ENCODE measurements at places on chromosomes 16 and 17.

- DNase-seq, result no peak
Observed at GRCh38 chr17:77242118-77242851, 101.5 kb downstream of the SEC14L1 start.

- DNase-seq, result no peak
Observed at GRCh38 chr17:39659279-39660010, 5.7 kb upstream of the TCAP start.

GRCh38 chr16:48386559-48387312 lies 1.5 kb upstream of the SIAH1 start:
- no peak for DNase-seq

- DNase-seq, result no peak
Observed at GRCh38 chr16:85754413-85754812, 3.5 kb upstream of the C16orf74 start.

DNA sequence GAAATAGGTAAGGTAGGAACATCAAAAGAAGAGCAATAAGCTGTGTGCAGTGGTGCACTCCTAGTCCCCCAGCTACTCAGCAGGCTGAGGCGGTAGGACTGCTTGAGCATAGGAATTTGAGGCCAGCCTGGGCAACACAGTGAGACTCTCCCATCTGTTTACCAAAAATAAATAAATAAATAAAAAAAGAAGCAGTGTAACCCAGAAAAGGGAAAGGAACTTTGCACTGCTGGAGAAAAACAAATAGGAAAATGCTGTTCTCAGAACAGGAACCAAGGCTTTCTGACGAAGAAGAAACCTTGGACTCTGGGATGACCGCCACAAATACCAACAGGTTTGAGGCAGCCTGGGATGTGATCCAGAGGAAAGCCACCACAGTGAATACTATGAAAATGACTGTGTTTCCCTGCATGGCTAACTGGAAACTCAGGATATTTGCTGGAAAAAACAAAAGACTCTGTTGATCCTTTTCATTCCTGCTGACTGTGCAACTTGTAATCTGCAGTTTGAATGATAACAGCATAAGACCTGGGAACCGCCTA lies 41.2 kb downstream of the TTC19 start:
- DNase-seq, result no peak

GRCh38 chr16:80973991-80974390 lies 32.7 kb downstream of the CMC2 start:
- no peak for DNase-seq

- DNase-seq, result no peak
Observed at GRCh38 chr16:2244926-2245795, 6.2 kb downstream of the ECI1 start.

DNA sequence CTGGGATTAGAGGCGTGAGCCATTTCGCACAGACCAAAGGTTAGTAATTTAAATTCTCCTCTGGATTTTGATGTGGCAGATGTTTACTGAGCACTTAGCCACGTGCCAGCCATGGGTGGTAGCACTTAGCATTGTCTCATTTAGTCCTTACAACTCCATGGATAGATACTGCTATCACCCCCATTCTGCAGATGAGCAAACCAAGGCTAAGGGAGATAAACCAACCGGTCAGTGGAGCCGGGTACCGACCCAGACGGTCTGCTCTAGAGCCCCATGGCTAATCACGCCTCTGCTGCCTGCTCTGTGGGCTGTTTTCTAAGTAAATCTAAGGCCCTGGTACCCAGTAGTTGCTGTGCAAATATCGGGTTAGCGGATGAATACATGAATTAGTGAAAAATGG lies 12.6 kb upstream of the ADGRG1 start:
- no peak for DNase-seq

GRCh38 chr17:43907998-43908721 lies 824 bp upstream of the MPP2 start:
- peak; percentile 43 for DNase-seq

DNA sequence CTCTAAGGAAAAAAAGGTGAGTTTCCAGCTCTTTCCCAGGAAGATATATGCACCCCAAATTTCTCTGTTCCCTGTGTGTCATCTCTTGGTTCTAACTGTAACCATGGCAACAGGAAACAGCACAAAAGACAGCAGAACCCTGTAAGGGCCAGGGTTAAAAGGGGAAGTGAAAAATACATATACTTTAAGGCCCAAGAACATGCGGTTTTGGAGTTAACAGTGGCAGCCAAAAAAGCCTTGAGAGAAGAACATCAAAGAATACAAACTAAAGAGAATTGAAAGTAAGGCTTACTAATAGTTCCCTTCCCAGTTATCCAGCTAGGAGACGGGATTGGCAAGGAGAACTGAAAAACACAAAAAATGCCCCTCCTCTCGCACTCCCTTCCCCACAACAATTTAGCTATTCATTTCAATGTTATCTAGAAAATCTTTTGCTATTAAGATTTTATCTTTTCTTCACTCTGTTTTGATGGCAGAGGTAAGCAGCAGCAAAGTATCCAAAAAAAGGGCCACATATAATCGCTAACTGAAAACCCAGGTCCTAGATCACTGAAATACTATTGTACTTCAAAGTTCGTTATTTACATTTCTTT lies 1.5 kb downstream of the SPOP start:
- peak; percentile 23 for DNase-seq

GRCh38 chr16:20799599-20799998 lies 6.7 kb downstream of the ERI2 start:
- DNase-seq, result no peak

GRCh38 chr17:55751720-55752250 lies 934 bp downstream of the PCTP start:
- DNase-seq, result no peak

DNA sequence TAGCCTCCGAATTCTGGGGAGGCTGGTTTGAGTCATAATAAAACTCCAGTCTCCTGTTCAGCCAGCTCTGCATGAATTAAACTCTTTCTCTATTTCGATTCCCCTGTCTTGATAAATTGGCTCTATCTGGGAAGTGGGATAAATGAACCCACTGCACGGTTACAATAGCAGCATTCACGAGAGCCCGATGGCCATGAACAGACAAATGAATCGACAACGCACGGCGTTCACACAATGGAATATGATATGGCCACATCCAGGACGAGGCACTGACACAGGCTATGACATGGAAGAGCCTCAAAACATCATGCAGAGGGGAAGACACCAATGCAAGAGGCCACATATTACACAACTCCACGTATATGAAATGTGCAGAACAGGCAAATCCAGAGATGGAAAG lies 5.6 kb upstream of the CARD14 start:
- no peak for DNase-seq

DNA sequence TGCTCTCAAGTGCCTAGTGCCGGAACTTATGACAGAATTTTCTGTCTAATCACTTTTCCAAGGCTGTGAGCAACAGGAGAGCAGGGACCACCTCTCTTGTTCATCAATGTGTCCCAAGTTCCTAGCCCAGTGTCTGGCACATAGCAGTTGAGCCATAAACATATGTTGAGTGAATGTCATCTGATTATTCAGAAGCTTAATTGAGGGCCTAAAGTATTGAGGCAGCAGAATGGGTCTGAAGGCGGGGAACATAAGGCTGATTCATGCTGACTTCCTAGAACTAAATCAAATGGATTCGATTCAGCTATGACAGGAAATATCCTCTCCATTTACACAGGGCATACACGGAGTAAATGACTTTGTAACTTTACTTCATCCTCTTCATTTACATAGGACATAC lies 438.0 kb upstream of the ZFHX3 start:
- DNase-seq, result no peak

DNA sequence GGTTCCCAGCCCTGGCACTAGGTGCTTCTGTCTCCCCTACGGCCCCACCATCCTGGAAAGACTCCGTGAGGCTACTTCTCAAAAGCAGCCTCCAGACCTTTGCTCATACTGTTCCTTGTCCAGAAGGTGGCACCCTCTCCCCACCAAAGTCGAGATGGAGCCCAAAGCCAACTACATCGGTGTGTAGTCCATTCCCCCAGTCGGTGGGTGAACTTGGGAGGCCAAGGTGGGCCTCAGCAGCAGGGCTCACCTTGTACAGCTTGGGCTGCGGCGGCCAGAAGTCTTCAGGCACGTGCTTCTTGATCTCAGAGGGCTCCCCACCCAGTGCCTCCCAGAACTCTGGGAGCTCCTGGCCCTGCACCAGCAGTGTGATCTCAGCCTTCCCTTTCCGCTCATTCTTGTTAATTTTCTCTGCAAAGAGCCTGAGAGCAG lies 10.2 kb downstream of the FLII start:
- peak; percentile 59 for DNase-seq

DNA sequence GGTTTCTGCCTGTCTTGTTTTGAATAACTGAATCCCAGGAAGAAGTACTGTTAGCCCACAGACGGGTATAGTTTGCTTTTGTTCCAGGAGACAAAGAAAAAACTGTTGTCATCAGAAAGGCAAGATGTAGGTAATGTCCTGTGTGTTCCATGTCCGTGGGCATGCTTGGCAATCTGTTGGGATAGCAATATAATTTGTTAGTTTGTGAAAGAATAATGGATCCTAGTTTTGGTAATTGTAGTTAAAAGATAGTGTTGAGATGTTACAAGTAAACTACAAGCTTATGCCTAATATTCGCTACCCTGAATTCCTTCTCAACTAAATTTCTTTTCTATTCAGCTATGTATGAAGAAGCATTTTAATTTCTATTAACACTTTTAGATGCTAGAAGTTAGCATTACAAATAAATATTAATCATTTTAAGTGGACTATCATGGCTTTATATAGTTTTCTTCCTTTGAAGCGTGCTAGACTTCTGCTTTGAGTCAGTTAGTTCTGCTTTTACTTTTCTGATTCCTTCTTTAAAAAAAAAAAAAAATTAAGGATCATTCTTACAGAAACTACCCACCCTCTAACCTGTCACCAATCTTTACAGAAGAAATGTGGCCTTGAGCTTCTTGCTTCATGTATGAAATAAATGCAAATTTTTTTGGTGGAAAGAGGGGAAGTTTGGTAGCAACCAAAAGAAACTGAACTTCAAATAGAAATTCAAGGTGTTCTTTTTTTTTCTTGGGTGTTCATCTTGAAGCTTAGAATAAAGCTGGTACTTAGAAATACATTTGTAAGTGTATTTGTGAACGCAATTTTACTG lies 2.4 kb downstream of the EVI2A start:
- DNase-seq, result no peak

DNA sequence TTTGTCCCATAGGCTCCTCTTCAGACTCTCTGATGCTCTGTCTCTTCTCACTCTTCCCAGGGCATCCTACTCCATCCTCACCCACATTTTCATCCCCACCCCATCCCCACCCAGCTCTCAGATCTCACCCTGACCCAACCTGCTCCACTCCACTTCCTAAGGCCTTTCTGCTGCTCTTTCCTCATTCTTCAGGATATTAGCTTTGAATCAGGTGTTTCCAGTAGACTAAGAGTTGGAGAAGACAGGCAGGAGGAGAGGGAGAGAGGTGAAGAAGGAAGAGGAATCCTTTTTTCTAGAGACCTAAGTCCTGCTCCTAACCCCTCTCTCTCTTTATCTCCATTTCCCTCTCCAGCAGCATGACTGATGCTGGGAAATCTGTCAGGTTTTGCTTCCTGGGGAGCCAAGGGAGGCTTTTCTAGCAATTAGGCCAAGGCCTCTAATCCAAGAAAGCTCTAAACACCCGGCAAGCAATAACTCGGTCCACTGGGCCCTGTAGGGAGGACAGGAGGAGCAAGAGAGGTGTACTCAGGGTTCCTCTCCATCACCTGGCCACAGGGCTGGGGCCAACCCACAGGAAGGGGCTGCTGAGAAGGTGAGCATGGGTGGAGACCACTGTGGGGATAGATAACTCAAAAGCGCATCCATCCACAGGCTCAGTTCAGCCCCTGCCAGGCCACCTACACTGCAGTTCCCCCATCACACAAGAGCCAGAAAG lies 133.3 kb downstream of the TMEM132E start:
- DNase-seq, result no peak

GRCh38 chr16:60302676-60303075 lies 1568.6 kb upstream of the GOT2 start:
- DNase-seq, result no peak

- peak; percentile 65 for DNase-seq
Observed at GRCh38 chr17:81291662-81292061, 3.4 kb downstream of the SLC38A10 start.

DNA sequence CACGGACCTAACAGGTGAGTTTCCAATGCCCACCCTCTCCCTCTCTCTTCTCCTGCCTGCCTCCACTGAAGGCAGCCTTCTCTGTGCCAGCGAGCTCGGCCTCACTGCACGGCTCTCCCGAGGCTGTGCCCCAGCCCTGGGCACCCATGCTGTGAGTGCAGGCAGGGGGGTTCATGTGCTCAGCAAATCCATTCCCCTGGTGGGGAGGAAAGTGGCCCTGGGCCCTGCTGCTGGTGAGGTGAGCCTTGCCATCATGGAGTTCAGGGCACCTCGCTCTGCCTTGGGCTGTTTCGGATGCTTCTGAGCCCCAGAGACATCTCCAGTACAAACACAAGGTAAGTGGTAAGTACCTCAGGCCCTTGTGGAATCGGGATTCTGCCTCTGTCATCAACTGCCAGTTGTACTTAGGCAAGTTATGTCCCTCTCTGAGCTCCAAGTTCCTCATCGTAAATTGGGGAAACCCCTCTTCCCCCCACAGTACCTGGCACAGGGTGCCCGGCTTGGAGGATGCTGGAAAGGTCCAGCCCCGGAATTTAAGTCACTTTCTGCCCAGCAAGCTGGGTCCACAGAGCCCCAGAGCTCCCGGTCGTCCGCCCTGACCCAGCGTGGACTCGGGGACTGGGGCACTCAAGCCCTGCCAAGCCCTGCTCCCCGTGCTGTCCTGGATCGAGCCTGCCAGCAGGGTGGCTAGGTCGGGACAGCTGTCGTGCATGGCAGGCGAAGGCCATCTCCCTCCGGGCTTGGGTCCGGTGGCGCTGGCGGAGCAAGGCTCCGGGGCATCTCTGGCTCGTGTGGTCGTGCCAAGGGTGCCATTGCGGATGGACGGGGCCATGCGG lies 684 bp upstream of the NUDT16L1 start:
- peak; percentile 15 for DNase-seq

- DNase-seq, result no peak
Observed at GRCh38 chr16:10940501-10941079, 1.7 kb downstream of the DEXI start.

DNA sequence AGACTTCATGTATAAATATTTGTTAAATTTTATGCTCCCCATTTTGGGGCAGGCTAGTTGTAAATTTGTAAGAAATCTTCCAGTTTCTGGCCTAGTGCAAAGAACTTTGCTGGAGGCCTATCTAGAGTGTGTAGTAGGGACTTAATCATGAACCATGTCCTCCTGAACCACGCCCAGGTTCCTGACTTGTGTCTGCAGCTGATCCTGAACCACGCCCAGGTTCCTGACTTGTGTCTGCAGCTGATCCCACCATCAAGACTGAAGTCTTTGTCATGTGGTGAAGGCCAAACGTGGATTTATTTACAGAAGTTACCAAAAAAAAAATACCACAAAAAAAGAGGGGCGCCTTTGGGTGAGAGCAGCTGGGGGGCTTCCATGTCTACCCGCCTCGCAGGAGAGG lies 33.1 kb downstream of the LMF1 start:
- DNase-seq, result no peak

GRCh38 chr16:20202747-20203146 lies 124.6 kb downstream of the GP2 start:
- no peak for DNase-seq

Measured in effector memory CD8-positive, alpha-beta T cell (primary cell).